ENCODE measurements at places on chromosomes 7 and 10.

DNA sequence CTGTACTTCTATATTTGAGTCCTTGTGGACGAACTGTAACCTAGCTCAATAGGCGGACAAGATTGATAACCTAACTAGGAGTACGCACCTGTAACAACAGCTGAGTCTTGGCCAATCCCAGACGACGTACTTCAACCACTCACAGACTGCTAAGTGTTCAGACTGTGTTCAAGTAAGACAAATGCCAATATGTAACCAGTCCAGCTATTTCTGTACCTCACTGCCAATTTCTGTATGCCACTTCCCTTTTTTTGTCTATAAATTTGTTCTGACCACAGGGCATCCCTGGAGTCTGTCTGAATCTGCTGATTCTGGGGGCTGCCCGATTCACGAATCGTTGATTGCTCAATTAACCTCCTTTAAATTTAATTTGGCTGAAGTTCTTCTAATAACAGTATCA lies 32.2 kb downstream of the HACD1 start:
- DNase-seq: no peak

DNA sequence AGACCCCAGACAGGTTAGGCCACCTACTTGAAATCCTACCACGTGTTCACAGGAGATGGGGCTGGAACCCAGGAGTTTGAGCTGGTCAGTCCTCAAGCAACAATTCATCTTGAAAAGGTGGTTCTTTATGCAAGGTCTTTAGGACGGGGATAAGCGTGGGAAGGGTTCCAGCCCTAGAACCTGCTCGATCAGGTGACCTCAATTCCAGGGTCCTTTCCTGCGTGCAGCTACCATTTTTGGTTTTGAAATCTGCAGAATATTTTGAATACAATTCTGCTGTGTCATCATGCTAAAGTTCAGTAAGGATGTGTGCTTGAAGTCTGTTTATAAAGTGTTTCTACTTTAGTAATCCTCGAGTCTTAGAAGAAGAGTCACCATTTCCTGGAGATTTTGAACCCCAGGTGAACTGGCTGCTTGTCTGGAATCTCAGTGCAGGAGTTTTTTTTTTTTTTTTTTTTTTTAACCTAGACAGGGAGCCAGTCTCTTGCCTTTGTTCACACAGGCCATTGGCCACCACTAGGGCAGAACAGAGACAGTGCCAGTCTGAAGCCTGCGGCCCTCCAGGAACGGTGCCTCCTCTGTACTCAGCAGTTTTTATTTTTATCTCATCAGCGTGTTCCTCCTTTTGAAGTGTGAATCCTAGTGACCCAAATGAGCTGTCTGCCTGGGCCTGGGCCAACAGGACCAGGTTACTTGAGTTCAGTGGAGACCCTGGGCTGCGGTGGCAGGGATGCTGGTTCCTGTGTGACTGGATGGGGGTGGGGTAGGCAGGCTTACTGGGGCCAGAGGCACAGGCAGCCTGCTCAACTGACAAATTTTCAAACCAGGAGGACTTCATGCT lies 54.6 kb downstream of the EEPD1 start:
- peak; percentile 32 for DNase-seq

DNA sequence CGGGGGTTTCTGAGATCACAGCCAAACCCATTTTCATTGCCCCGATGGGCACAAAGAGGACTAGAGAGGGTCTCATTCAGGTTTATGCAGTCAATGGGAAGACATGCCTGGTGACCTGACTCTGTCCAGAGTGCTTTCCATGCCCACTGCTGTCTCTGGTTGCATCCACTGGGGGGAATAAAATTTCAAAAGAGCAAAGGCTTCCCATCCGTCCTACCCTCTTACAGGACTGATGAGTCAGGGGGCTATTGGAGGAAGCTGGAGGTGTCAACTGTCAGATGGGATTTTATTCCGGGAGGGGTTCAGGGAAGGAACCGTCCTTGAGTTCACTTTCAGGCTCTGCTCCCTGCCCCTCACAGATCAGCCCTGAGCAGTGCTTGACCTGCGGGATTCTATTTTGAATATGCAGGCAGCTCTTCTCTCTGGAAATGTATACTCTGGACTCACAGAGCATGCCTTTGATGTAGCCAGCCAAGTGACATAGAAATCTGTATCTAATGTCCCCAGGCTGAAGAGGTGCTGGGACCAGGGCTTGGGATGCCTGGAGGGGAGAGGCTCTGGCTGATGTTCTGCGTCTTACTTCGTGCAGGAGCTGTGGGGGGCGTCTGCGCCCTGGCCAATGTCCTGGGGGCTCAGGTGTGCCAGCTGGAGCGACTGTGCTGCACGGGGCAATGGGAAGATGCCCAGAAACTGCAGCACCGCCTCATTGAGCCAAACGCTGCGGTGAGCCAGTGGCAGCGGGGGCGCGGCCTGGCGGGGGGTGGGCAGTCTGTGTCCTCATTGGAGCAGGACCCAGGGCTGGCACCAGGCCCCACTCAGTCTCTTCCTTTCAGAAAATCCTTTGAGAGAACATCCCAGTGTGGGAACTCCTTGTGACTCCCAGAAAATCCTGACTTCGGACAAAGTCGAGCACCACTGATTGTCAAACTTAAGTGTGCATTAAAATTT lies 12.0 kb downstream of the C10orf62 start:
- DNase-seq: no peak

DNA sequence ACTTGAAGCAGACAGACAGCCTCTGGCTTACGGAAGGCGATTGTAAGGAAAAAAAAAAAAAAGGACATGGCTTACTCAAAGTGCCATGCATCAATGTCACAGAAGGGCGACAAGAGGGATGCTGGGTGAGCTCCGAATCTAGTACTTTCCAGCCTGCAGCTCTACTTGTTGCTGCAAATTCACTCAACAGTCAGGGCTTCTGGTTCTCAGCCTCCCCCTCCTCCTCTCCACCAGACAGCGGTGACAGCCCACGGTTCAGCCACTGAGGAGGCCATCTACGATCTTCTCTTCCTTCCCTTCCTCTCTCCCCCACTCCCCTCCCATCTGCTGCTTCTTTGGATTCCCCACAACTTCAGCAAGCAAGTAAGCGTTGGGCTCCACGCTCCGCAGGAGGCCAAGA lies 63.5 kb downstream of the PRKAG2 start:
- DNase-seq: no peak

GRCh38 chr7:74587435-74588126 lies 69.9 kb upstream of the GTF2I start:
- no peak for DNase-seq

GRCh38 chr10:121338206-121338980 lies 259.9 kb downstream of the FGFR2 start:
- no peak for DNase-seq

DNA sequence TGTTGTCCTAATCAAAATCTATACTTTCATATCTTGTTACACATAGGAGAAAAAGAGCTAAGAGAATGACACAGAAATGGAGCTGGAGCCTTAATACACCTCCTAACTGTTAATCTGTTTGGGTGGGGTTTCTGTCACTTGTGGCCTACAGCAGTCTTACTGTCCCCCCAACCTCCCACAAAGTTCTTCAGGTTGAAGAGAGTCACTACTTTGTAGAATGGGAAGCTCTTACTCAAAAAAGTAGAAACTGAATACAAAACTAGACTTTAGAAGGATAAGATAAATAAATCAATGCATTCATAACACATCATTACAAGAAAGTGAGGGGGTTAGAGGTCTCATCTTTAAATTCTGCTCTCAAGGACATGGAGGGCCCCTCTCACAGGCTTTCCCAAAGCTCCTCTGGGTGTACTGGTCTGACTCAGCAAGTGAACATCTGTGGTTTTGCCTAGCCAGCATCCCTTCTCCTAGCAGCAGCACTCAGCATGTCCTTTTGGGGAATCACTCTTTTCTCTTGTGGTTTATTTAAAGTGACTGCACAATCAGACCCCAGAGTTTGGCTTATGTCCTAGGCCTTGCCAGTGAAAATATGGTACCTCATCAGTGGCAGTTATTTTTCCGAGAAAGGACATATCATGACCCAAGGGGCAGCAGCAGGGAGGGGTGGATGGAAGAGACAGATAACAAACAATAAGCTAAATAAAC lies 2.0 kb upstream of the BLVRA start:
- peak; percentile 73 for DNase-seq

- DNase-seq: no peak
Measured at GRCh38 chr7:48847917-48848316, 76.4 kb upstream of the CDC14C start.

- no peak for DNase-seq
Measured at GRCh38 chr7:105030447-105030846, 16.4 kb downstream of the KMT2E start.

GRCh38 chr7:32070406-32071360 lies at the start of gene PDE1C:
TSS of gene PDE1C (minus strand) at chr7:32070407.
- no peak for DNase-seq

GRCh38 chr10:98815039-98815885 lies 368.5 kb upstream of the HPS1 start:
- DNase-seq: no peak

DNA sequence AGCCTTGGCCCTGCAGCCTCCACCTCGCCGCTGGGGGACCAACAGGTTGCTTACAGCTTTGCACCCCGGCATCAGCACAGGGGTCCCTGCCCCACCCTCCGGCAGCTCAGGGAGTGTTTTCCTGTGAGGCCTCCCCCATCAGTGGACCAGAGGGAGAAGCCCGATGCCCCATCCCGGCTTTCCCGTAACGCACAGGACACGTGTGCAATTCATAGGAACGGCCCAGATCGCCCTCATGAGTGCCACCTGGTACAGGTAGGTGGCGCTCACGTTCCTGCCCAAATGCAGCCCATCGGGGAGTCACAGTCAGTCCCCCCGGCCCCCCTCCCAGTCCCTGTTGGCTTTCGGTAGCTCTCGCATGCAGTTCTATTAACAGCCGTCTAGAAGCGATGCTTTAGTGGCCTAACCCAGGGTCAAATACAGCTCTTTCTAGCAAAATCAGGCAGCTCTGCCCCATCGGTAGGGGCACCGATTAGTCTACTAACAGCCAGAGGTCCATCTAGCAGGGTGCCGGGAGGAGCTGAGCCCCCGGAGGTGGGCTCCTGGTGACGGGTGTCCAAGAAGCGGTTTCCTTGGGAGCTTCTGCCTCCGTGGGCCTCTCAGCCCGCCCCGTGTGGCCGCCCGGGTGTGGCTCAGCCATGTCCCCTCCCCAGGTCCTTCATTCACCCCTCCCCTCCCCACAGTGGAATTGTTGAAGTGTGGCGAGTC lies 48.4 kb upstream of the GTF2IRD1 start:
- no peak for DNase-seq

DNA sequence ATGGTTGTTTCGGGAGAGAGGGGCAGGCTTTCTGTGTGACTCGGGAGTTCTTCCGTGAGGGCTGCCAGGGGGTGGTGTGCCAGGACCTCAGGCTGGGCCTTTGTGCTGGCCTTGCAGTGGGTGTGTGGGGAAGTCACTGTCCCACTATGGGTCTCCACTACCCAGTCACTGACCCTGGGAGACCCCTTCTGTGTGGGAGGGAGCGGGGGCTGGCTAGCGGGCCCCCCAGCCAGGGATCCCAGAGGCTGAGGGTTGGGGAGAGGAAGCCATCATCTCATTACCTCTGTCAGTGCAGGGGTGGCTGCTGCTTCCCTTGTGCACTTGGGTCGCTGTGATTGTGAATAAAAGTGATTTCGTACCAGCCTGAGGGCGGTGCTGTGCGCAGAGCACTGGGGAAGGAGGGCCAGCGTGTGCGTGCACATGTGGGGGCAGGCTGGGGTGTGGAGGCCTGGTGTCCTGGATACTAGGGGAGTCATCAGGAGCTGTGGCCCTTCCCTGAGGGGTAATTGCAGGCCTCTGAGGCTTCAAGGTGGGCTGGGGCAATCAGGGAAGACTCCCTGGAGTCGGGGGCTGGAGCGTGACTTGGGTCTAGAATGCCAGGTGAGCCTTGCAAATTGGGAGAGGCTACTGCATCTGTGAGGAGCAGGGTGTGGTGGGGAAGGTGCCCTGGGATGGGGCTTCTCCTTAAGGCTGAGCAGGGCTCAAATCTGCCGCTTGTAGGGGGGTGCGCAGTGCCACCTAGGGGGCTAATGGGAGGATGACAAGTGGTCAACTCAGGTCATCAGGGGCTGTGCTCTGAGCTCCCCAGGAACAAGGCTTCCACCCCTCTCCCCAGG lies 98.9 kb downstream of the NEURL1 start:
- peak; percentile 39 for DNase-seq

GRCh38 chr7:146876411-146876810 lies 759.8 kb downstream of the CNTNAP2 start:
- no peak for DNase-seq

- DNase-seq: peak; percentile 28
Measured at GRCh38 chr7:77427996-77428603, 12.0 kb upstream of the GSAP start.

GRCh38 chr10:103852856-103853255 lies 2.5 kb downstream of the SH3PXD2A start:
- no peak for DNase-seq

- no peak for DNase-seq
Measured at GRCh38 chr7:123571684-123572083, 14.1 kb upstream of the NDUFA5 start.

- DNase-seq: no peak
Measured at GRCh38 chr7:45962861-45963260, 41.8 kb upstream of the IGFBP3 start.

DNA sequence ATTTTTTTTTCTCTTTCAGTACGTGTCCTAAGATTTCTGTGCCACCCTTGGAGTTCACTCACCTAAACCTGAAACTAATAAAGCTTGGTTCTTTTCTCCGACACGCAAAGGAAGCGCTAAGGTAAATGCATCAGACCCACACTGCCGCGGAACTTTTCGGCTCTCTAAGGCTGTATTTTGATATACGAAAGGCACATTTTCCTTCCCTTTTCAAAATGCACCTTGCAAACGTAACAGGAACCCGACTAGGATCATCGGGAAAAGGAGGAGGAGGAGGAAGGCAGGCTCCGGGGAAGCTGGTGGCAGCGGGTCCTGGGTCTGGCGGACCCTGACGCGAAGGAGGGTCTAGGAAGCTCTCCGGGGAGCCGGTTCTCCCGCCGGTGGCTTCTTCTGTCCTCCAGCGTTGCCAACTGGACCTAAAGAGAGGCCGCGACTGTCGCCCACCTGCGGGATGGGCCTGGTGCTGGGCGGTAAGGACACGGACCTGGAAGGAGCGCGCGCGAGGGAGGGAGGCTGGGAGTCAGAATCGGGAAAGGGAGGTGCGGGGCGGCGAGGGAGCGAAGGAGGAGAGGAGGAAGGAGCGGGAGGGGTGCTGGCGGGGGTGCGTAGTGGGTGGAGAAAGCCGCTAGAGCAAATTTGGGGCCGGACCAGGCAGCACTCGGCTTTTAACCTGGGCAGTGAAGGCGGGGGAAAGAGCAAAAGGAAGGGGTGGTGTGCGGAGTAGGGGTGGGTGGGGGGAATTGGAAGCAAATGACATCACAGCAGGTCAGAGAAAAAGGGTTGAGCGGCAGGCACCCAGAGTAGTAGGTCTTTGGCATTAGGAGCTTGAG lies at the start of gene CFTR:
CFTR (plus strand) TSS at position 801 of the 830 bp plus-strand sequence. CDS start 70 bp downstream, outside the sequence.
- DNase-seq: no peak

DNA sequence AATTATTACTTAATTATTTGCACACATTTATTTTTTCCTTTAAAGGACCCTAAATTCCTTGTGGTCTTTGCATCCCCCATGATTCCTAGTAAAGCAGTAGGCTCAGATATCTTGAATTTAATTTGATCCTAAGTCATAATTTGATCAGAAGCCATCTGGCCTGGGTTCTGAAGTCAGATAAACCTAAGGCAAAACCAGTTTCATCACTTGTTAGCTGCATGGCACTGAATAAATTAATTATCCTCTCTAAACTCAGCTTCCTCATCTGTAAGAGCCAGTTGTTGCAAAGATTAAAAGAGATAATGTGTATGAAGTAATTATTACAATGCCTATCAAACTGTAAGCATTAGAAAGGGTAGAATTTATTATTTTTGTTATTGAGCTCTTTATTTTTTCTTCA lies 293.1 kb downstream of the GRM8 start:
- no peak for DNase-seq
